HCT116 (cell line): ENCODE measurements at places on chromosomes 12 and 14. TPM values are rescaled to one million over a fixed set of nuclear protein-coding genes. Genes with fewer than 3 reads are reported as not detected.

The KRT3 gene
- total RNA-seq, result not detected

DNA sequence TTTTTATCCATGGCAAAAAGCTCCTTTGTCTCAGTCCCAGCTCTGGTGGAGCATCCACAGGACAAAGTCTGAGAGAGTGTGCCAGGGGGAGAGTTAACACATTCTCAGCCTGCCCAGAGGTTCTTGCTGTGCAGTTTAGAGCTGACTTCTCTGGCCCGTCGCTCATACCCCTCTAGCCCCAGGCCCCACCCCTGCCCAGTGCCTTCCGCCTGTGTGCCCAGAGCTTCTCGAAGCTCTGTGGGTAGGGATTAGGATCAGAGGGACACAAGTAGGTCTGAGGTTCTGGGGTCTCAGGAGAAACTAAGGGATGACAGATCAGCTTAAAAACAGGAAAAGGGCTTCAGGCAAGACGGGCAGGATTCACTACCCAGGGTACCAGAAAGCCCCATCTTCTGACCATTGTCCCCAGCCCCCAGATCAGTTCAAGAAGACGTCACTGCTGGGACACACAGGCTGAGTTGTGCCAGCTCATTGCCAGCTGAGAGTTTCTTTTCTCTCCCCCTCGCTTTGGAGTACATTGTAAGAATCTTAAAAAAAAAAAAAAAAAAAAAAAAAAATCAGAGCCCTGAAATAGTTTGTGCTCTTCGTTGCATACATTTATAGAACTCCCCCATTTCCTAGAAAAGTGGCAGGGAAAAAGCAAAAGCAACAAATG, 127.0 kb downstream of the GCH1 start:
- DNase-seq, result no peak

DNA sequence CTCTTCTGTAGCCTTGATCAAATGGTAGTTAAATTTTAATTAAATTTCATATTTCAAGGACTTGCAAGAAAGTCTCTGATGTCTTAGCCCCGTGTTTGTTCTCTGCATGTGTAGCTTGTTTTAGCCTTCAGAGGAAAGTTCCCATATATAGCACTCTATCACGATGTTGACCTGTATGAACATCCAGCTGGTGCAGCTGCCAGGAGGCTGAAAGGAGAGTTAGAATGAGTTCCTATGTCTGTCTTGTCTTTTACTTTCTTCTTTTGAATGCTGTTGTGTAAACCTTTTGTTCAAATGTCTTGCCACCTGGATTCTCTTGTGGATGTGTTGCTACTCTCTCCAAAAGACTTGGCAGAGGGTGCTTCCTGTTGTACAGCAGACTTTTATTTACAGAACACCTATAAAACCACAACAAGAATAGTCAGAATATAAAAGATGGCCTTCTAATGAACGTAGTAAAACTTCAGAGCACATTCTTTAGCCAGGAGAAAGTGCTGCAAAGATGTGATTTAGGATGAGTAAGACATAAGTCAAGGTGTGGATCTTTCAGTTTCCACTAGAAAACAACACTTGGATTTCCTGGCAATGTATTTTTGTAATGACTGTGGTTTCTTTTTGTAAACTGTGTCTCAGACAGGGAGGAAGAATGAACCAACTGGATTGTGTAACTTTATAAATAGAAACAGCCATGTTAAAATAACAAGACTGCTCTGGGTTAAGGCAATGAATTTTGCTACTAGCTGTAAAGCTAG, 17.2 kb downstream of the NAV3 start:
- peak; percentile 59 for DNase-seq

DNA sequence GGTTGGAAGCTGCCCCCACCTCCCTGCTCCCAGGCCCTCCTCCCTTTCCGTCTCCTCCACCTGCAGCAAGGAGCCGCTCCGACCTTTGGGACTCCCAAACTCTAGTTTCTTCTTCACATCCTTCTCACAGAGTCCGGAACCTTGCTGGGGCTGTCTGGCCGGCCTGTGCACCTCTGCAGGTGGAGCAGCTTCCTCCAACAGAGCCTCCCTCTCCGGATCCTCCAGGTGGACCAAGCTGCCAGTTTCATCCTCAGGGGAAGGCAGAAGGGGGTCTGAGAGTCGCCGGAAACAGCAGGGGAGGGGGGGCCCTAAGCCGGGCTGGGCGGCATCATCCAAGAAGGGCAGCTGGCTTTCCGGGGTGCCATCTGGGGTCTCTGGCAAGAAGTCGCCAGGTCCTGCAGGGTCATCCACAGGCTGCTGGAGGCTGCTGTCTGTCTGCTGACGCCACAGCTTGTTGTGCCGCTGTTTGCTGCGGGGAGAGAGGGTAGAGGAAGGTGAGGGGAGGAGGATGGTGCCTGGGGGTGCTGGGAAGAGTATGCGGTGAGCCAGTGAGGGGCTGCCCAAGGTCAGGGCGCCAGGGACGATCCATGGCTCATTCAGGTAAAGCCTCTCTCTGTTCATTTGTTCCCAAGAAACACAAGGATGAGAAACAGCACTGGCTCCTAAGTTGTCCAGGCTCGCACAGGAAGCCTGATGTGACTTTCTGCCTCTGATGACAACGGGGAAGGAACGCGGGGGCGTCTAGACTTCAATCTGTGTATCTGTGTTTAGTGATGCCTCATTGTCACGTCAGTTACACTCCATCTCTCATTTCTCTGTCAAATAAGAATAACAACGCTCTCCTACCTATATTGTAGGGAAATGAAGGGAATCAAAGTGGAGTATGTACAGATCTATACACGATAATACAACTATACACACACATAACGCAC, 61.3 kb upstream of the CORO1C start:
- no peak for DNase-seq
